ENCODE measurements at places on chromosomes 2 and 18.

- DNase-seq = no peak
Observed at GRCh38 chr18:59951591-59951990, 51.8 kb downstream of the PMAIP1 start.

- DNase-seq = no peak
Observed at GRCh38 chr2:18365342-18365741, 195.1 kb downstream of the RDH14 start.

- DNase-seq = no peak
Observed at GRCh38 chr2:68292108-68292710, 27.5 kb downstream of the CNRIP1 start.

- no peak for DNase-seq
Observed at GRCh38 chr18:49597157-49597931, 35.5 kb downstream of the LIPG start.

GRCh38 chr18:3840766-3841165 is 390.8 kb downstream of the TGIF1 start:
- DNase-seq = no peak

DNA sequence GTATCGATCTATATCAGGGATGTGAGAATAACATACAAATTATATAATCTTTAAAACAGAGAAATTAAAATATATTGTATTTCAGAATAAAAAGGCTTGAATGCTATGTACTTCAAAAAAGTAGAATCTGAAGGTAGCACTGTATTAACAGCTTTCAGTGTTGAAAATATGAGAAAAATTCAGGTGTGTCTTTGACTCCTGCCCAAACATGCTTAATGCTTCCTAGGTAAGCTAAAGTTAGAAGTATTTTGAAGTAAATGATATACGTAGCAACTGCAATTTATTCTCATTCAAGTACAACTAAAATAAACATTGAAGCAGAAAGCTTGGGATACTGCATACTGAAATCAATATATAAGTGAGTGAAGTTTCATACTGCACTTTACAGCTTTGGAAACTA is 1082.0 kb upstream of the ACVR2A start:
- DNase-seq = no peak

GRCh38 chr2:2731101-2731815 is 400.2 kb upstream of the MYT1L start:
- DNase-seq = no peak

- no peak for DNase-seq
Observed at GRCh38 chr2:28906376-28906775, 11.9 kb downstream of the WDR43 start.

- DNase-seq = no peak
Observed at GRCh38 chr18:6590326-6590725, 139.2 kb upstream of the ARHGAP28 start.

GRCh38 chr2:18763338-18763737 is 174.0 kb upstream of the NT5C1B start:
- DNase-seq = no peak

GRCh38 chr2:38652431-38653273 is 13.3 kb upstream of the GALM start:
- no peak for DNase-seq

DNA sequence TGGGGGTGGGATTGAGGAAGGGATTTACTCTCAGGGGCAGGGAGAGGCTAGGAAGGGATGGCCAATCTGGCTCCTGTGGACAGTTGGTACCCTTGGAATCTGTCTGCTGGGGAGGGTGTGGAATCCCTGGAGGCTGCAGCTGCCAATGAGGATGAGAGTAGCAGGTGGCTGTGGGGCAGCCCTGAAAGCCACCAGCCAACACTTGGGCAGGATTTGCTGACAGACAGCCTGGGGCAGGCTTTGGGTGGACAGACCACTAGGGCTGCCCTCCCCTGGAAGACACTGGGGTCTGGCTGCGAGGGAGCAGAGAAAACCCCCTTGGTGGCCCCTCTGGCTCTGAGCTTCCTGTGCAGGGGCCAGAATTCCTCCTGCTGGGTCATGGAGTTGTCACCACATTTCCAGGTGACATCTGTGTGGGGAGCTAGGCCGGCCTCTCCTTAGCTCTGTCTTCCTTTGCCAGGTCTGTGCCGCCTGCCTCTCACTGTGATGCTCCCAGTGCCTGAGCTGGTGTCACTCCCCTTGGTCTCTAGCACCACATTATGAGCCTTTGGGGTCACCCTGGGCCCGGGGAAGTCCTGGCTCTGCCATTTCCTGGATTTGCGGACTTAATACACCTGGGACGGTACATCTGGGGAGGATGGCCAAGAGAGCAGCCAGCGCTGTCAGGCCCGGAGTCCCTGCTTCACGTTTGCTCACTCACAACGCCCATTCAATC is 13.4 kb upstream of the ARHGEF4 start:
- no peak for DNase-seq

DNA sequence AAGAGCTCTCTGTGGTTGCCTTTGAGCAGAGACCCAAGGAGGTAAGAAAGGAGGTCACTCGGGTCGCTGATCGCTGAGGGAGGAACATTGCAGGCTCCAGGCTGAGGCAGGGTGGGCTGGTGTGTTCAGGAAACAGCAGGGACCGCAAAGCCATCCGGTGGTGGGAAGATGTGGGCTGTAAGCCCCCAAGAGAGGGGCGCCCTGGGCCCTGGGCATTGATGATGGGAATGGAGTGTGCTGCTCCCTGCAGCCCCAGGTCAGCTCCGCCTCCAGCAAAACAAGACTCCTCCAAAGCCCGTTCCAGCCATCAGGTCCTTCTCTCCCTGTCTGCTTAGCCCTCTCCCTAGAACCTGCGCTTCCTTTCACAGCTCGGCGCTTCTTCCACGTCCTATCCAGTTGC is 229.7 kb downstream of the KLHL29 start:
- no peak for DNase-seq

GRCh38 chr18:28884304-28884703 is 707.4 kb upstream of the CDH2 start:
- no peak for DNase-seq

- DNase-seq = no peak
Observed at GRCh38 chr2:214774108-214774507, 35.4 kb downstream of the BARD1 start.

GRCh38 chr2:232335859-232336215 is 42.7 kb upstream of the ALPP start:
- no peak for DNase-seq
